ENCODE measurements at places on chromosomes 2 and 18.

GRCh38 chr18:38487521-38487920 is 921.9 kb upstream of the CELF4 start:
- no peak for DNase-seq

DNA sequence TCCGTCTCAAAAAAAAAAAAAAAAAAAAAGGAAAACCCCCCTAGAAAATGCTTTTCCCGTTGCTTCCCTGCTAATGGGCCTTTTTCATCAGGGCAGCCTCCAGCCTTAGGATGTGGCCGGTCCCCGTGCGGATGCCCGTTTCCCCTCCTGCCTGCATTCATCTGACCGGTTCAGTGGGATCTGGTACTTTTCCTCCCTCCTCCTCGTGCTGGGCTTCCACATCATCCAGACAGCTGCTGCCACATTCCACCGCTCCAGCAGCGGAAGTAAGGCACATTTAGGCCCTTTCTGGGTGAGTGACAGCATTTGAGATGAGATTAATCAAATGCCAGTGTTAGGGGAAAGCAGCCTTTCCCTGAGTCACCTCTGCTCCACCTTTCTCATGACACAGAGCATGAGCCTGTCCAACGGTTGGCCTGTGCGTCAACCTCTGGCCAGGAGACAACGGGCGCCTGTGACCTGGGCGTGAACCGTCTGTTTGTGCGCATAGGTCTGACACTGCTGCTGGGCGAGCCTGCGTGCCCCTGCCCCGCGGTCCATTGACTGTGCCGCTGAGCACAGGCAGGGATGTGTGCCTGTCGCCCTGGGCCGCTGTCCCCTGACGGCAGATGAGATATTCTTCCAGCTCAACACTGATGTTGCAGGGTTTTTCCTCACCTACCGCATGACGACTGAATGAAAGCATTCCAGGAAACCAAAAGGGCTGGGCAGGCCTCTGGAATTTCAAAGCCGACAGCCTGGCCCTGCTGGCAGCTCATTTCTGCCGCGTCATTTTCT is 174.0 kb downstream of the TGIF1 start:
- DNase-seq, result no peak

DNA sequence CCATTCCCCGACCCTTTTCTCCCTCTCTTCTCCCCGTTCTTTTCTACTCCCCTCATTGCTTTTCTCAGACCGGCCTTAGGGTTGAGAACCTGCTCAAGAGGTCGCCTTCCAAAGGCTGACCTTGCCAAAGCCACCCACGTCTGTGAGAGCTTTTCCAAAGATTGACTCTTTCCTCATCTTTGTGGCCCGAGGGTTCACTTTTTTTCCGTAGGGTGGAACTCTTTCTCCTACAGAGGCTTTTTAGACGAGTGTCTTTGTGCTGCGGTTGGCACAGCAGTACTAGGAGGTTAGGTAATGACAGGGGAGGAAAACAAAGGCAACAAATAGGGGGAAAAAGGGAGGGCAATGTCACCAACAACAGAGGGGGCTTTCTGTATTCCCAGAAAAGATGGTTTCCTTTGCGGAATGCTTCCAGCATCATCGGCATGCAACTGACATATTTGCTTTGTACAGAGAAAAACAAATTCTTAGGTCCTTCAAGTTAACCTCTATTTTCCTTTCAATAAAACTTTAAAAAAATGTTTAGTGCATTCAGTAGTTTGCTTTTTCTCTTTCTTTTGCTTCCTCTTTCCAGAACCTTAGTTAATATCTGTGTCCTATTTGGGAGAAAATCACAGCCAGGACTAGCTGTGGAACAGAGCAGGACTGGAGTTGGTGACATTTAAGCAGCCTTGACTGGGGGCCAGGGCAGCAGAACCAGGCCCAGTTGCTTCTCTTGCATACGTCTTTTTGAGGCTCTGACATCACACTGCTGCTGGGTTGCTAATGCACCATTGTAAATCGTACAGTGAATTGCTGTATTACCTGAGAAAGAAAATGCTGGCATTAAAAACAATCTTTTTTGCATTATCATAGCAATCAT is 188.1 kb upstream of the FANCL start:
- no peak for DNase-seq

DNA sequence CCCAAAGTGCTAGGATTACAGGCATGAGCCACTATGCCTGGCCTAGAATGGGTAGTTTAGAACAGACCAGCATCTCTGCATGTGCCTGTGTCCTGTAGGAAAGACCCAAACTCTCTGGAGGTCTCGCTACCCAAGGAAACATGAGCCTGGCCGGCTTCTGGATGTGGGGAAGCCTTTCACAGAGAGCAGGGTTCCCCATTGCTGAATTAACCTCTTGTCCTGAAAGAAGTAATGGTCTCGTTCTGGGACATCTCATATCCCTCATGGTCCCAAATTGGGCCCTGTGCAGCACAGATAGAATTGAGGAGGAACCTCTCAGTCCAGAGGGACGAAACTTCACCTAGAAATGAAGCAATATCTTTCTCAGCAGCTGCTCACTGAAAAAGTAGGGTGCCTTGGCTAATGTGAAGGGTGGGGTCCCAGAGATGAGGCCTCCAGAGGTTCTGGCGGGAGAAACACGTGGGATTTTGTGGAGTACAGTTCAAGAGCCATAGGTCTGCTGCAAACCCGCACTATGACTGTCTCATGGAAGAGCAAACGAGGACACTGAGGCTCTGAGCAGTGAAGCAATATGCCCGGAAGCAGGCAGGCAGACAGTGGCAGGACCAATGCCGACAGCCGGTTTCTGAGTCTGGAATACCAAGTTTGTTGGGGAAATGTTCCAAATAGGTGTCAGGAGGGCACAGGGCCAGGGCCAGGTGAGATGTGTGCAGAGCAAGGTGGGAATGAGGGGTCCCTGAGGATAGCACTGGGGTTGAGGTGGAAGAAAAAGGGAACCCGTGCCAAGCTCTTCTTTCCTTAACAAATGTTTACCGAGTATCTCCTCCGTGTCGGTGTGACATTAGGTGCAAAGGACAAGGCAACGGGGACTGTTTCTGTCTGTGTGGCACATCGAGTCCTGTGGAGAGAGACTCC is 121.0 kb upstream of the TWIST2 start:
- no peak for DNase-seq

DNA sequence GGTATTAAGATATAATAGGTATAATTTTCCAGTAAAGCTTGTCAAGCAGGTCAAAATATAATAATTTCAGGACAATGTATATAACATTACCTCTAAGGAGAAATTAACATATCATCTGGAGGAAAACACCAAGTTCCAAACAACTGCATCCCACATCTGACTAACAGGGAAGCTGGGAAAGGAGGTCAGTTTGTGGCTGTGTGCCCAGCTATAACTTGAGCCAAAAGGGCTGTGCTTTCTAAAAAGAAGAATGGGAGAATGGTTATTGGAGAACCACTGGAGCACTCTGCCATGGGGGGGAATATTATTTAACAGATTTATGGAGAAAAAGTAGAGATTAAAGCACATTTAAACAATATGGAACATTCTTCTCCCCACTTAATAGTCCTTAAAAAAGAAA is 390.6 kb upstream of the PKDCC start:
- DNase-seq, result no peak

GRCh38 chr2:209324281-209324680 is 99.6 kb upstream of the MAP2 start:
- no peak for DNase-seq

DNA sequence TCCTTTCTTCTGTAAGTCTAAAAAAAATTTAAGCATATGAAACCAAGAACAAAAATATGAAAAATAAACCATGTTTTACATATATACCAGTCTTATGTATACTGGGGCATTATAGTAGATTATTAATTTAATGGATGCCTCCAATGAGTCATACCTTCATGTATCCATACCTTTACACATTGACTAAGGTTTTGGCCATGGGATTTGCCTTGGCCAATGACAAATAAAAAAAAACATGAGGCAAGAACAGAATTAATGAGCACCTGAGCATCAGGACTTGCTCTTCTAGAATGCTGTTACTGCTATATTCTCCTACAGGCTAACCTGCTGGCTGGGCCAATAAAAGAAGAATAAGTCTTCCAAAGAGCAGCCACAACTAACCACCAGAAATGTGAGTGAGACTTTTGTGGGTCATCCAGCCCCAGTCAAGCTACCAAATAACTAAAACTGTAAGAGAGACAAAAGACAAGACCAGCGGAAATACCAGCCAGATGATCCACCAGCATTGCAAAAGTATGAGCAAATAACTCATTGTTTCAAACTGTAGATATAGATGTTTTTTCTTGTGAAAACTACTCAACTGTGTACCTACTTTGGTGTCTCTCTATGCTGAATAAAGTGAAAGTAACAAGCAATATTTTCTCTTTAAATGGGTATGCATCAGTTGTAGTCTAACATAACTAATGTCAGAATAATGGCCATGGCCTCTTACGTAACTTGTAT is 749.6 kb upstream of the VRK2 start:
- no peak for DNase-seq

DNA sequence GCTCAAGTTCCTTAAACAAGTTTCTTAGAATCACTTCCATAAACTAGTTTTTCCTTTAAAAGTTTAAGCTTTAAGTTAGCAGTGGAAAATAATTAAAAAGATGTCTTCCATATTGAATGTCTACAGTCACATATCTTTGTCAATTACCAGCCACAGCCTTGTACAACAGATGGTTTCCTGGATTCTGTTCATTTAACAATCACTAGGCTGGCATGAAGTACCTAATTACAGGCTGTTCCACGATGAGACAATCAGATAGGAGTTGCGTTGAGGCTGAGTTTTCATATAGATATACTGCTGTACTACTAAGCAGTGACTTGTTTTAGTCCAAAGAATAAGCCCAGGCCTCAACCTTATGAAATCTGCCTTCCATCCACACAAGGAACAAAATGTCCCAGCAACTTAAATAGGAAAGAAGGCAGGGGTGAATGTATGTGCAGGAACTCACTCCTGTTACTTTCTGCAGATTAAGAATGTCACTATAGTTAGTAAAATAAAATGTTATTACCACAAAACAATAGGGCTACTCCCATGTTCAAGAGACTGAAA is 131.0 kb downstream of the ZAP70 start:
- DNase-seq, result no peak

All from GM12891 (cell line).